ENCODE measurements at places on chromosomes 2 and 18. TPM values are rescaled to one million over a fixed set of nuclear protein-coding genes. Genes with fewer than 3 reads are reported as not detected.

DNA sequence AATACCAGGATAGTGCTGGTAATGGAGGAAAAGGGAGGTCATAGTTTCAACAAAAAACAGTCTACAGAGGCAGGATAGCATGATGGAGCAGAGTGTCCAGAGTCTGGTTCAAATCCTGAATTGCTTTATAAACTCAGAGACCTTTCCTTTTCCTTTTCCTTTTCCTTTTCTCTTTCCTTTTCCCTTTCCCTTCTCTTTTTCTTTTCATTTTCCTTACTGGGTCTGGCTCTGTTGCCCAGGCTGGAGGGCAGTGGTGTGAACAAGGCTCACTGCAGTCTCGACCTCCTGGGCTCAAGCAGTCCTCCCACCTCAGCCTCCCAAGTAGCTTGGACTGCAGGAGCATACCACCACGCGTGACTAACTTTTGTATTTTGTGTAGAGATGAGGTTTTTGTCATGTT, 31.7 kb downstream of the GIGYF2 start:
- no peak for DNase-seq

DNA sequence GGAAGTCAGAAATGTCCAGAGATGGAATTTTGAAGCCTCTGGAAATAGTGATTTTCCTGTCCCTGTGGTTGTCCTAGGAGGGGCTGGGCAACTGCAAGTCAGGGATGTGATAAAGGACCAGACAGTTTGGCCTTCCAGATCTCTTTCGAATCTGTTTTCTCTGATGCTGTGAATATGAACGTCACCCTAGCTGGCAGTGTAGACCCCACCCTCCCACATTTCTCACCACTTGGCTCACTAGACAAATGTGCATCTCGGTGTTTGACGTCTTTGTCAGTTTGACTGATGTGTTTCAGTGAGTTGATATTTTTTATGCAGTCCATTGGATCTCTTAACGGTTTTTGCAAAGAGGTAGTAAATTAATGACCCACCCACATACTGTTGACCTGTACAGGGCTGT, 301.2 kb downstream of the TNS1 start:
- DNase-seq, result no peak

GRCh38 chr2:29053670-29054400, 20.5 kb downstream of the PCARE start:
- no peak for DNase-seq

- no peak for DNase-seq
These were observed 116.9 kb upstream of the CREB1 start for GRCh38 chr2:207412787-207413310.

- DNase-seq, result no peak
These were observed 66.6 kb downstream of the ZFP36L2 start for GRCh38 chr2:43159797-43160196.

GRCh38 chr18:75679331-75679730, 251.8 kb upstream of the SMIM21 start:
- DNase-seq, result no peak

- DNase-seq, result no peak
These were observed 81.7 kb downstream of the RBMS1 start for GRCh38 chr2:160411955-160412354.

DNA sequence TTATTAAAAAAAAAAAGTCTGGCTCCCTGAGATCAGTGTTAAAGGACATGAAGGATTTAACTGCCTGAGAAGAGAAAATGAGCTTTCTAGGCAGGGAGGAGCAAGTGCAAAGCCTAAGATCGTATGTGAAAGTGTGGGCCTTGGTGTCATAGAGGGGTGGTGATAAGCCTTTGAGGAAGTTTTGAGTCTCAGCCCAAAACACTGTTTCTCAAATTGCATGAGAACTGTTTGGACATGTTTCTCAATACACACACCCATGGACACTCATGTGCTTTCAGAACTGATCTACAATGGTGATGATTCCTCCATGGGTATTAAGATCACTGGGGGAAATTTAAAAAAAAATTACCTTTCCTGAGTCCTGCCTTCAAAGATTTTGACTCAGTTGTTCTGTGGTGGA, 336.7 kb upstream of the RND3 start:
- no peak for DNase-seq

DNA sequence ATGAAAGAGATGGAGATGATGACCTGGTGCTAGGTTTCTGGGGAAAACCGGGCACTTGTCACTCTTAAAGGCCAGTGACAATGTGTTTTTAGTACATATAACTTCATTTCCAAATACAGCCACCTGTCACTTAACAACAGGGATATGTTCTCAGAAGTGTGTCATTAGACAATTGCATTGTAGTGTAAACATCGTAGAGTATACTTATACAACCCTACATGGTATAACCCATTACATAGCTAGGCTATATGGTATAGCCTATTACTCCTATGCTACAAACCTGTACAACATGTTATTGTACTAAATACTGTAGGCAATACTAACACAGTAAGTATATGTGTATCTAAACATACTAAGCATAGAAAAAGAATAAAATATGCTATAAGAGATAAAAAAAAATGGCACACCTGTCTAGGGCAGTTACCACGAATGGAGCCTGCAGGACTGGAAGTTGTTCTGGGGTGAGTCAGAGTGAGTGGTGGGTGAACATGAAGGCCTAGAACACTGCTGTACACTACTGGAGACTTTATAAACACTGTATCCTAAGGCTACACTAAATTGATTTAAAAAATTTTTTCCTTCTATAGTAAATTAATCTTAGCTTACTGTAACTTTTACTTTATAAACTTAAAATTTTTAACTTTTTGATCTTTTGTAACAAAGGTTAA, 123.2 kb downstream of the THADA start:
- DNase-seq, result no peak

- DNase-seq, result no peak
These were observed 103.1 kb upstream of the ALKAL2 start for GRCh38 chr2:390959-391358.

DNA sequence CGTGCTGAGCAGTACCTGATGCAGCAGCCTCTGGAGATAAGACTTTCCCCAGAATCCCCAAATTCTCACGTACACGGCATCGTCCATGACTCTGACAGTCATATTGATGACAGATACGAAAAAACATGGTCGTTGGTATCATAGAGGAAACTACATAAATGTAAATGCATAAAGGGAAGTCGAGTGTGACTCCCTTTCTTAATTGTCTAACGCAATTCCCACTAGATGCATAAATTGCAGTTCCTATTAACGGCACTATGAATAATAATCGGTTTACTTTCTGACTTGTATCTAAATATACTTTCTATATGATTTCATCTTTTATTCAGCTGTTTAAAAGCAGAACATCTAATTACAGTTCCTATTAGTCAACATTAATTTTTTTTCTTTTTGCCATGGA, 322.6 kb upstream of the REV1 start:
- DNase-seq, result no peak

DNA sequence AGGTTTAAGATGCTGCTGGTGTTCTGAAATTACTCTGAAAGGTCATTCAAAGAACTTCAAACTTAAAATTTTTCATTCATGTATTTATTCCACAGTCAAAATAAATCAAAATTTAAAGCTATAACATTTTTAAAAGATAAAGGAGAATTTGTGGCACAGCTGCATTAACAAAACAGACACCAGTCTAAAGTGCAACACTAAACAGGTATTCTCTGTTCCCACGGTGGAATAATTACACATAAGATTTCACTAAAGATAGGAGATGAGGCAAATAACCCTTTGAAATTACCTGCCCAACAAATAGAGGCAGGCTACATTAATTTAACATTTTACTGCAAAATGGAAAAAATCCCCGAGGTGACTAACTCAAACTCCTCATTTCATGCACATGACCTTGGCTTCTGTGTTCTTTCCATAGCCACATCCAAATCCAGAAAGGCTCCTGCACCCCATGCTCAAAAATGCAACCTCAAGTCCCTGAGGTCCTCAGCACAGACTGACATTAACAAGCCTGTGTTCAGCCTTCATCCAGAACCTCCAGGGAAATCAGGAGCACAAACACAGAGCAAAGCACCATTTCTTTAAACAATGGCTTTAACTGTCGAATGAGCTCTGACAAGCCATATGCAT, 10.5 kb downstream of the COX7A2L start:
- DNase-seq, result no peak

DNA sequence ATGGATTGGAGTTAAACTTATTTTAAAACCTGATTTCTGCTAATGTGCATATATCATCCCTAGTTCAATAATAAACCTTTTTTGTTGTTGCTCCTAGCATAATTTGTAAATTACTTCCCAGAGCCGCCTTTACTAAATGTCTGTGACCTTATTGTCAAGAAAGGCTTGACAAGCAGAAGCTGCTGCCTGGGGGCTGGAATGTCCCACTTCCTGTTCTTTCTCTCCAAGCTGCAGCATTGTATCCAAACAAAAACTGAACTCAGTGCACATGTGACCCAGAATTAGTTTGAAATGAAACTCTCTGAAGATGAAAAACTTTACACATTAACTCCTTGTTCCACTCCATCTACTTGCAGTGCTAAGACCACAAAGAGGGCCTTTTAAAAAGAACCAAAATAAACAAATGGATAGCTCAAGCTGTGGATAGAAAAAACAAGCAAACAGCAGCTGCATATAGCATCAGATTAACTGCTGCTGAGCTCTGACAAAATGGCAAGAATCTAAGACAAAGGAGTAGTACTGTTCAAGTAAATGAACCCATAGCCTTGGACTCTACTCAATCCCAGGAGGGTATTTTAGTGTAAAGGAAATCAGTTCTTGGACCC, 99.8 kb upstream of the NEUROD1 start:
- no peak for DNase-seq

CFAP65 gene
- not detected for total RNA-seq

TEX261 gene
- 37.7 TPM for total RNA-seq

CD28 gene
- 2.2 TPM for total RNA-seq
